ENCODE measurements at places on chromosomes 4 and X.

GRCh38 chrX:19602866-19603622, 87.7 kb upstream of the MAP3K15 start:
- DNase-seq, result no peak

DNA sequence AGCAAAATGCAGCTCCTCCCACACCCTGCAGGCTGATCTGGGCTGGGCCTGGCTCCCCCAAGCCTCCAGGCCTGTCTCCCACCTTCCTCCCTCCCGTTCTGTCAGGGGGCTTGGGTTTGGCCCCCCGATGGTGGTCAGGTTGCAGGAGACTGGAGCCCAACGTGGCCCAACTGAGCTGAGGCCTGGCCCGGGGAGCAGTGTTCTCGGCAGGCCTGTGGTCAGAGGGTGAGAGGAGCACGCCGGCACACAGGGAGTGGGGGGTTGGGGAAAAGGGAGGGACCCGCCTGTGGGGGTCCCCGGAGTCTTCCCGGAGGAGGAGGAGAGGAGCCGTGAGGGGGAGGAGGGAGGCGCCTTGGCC, 43.2 kb upstream of the NKX1-1 start:
- DNase-seq, result peak; percentile 33

- DNase-seq, result no peak
These were observed 560.8 kb upstream of the ATOH1 start for GRCh38 chr4:93267747-93268146.

- DNase-seq, result no peak
These were observed 34.1 kb downstream of the HTRA3 start for GRCh38 chr4:8303485-8304281.

- DNase-seq, result no peak
These were observed 564.2 kb upstream of the PITX2 start for GRCh38 chr4:111187108-111187507.

- no peak for DNase-seq
These were observed 10.4 kb downstream of the CXCL8 start for GRCh38 chr4:73750730-73751129.

Measured in activated CD8-positive, alpha-beta memory T cell treated with anti-CD3 and anti-CD28 coated beads, Interleukin-2, amount 50 U/mL, for 48 hours (primary cell).